Activated CD4-positive, alpha-beta T cell treated with anti-CD3 and anti-CD28 coated beads, Interleukin-2, amount 50 U/mL, for 48 hours (primary cell): ENCODE measurements at places on chromosomes 12 and 14.

DNA sequence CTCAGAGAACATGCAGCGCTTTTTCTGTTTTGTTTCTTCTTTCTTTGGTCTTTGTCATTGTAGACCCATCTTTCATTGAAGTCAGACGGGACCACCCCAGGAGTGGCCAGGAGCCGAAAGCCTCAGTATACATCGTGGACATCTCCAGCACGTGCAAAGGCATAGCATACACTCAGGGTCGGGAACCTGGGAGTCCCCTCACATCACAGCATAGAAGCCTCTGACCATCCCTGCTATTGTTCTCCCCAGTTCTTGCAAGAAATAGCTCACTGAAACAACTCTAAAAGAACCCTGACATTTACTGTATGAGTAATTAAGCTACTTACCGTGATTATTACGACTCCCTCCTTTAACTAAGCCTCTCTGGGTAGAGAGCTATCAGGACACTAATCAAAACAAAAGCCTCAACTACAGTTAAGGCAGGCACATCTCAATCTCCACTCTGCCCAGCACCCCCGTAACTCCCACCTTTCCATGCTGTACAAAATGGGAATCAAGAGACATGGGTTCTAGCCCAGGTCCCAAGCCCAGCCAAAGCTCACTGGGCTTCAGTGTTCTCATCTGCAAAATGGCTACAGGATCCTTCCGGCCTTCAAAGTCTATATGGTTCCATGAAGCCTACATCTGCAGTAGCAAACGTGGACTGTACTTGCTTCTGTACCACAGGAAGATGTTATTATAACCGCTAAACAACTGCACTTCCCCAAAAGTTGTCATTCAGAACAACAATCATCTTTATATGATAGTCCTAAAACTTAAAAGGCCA is 6.7 kb downstream of the CCDC88C start:
- no peak for DNase-seq

DNA sequence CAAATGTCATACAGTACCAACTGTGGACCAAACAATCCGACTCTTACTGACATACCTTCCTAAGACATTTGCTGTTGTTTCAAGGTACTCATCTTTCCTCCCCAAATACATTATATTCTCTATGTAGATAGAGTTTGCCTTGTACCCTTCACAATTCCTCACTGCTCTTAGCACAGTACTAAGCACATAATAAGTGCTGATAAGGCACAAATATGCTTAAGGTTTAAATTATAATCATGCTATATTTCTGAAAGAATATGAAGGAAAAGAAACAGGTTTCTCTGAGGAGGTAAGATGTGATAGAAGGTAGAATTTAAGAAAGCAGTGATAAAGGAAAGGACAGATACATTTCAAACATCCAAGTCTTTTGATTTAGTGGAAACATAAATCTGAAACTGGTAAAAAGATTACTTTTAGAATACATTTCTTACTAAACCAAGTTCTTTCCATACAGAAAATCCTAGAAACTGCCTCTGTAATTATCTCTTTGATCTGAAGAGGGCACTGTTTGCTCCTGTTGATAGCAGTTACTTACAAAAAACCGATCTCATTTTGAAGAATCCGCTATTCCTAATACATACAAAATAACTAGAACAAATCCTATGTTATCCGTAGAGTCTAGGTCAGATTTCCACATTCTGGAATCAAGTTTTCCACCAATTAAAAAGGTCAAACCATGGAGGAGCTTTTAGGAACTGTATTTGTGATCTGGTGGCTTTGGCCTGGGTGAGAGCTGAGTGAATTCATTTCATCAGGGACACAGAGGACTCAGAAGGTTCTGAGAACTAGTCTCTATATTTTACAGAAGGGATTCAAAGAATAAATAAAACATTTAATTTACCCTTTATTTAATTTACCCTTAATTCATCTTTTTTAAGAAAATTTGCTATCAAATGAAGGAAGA is 311.9 kb downstream of the DAD1 start:
- DNase-seq, result no peak

DNA sequence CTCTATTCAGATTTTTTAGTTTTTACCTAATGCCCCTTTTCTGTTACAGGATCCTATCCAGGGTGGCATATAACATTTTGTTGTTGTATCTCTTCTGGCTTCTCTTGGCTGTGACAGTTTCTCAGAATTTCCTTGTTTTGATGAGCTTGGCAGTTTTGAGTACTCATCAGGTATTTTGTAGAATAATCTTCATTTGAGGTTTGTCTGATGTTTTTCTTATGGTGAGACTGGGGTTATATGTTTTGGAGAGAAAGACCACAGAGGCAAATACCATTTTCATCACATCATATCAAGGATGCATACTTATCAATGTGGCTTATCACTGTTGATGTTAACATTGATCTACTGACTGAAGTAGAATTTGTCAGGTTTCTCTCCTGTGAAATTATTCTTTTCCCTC is 14.0 kb upstream of the LYZ start:
- no peak for DNase-seq

- no peak for DNase-seq
Measured at GRCh38 chr12:42729535-42729900, 140.0 kb upstream of the PRICKLE1 start.

- DNase-seq, result no peak
Measured at GRCh38 chr12:99029511-99030271, 384.6 kb downstream of the APAF1 start.

DNA sequence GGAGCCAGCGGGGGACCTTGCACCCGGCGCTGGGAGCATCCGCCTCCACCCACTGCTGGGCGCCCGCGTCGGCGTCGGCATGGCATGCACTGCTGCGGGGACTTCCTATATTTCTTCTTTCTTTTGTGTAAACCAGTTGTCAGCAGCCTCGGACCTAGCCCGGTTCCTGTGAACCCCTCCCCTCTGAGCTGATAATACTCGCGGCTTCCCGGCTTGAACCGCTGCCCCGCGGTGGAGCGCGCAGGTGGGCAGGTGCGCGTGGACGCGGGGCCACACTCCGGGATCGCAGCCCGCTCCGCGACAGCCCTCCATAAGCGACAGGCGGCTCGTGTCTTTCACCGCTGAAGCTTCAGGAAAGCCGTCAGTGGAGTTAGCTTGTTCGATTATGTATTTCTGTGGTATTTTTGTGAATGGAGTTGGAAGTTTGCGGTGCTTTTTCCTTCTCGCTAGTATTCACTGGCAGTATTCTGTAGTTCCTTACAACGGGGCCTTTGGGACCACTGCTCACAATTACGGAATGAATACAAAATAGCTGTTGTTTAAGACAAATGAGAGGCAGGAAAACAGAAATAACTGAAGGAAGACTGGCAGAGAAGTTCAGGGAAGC is 870 bp downstream of the BMAL2 start:
- DNase-seq, result peak; percentile 45

DNA sequence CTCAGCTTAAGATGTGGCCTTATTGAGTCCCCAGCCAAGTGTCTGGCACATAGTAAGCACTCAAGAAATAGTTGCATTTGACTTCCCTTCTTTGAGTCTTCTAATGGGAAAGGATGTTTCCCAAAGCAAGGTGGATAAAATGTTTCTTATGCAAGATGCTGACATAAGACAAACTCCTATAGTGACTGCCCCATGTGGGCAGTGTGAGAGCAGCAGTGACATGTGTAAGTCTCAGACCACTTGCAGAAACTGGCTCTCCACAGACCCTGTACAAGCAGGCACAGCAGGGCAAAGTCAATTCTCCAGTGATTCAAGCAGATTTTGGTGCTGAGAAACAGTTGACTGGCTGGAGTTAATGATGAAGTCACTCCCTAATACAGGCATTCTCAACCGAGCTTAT is 255.3 kb downstream of the ANO2 start:
- DNase-seq, result no peak

DNA sequence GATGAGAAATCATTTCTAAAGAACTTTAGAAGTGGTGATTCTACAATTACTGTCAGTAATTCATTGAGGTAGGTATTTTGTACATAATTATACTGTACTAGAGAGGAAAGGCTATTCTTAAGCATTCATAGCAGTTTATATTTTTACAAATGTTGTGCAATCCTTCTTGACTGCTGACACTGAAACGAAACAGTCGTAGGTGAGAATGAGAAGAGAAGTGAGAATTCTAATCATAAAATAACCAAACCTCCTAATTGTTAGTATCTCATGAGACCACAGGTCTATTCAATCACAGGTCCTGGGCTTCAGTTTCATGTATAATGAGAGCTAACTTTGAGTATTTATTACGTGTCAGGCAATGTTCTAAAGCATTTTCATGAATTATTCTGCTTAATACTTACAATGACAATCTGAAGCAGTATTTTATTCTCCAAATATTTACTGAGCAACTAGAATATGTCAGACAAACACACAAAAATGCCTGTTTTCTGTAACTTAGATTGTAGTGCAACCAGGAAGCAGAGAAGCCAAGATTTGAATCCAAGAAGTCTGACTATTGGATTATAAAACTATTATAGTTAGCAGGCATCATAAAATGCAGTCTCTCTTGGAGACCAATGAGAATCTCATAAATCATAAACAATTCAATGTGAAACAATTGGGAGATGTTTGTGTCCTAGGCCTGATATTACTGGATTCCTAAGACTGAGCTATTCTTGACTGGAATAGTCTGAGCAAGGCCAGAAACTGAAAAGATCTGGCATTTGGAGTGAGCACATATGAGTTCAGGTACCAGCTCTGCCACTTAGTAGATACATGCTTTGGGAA is 24.3 kb downstream of the RERG start:
- DNase-seq, result no peak

- DNase-seq, result no peak
Measured at GRCh38 chr12:26361964-26362363, 166.6 kb downstream of the SSPN start.

GRCh38 chr12:4286228-4286627 is 12.7 kb downstream of the CCND2 start:
- DNase-seq, result no peak

DNA sequence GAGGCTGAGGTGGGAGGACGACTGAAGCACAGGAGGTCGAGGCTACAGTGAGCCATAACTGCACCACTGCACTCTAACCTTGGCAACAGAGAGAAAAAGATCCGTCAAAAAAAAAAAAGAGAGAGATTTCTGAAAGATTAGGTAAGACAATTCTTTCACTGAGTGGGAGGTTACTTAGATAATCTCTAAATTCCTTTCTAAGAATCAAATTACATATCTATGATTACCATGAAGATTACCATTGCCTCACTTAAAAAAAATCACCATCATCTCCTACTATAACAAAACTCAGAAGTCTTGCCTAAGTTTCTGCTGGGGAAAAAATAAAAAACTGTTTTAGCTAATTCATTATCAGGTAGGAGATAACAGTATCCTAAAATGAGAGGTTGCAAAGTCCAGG is 366.7 kb downstream of the DUSP6 start:
- DNase-seq, result no peak

GRCh38 chr12:223841-224240 is 9.9 kb upstream of the SLC6A12 start:
- DNase-seq, result no peak

- DNase-seq, result peak; percentile 68
Measured at GRCh38 chr12:6062757-6063735, 61.4 kb downstream of the VWF start.

DNA sequence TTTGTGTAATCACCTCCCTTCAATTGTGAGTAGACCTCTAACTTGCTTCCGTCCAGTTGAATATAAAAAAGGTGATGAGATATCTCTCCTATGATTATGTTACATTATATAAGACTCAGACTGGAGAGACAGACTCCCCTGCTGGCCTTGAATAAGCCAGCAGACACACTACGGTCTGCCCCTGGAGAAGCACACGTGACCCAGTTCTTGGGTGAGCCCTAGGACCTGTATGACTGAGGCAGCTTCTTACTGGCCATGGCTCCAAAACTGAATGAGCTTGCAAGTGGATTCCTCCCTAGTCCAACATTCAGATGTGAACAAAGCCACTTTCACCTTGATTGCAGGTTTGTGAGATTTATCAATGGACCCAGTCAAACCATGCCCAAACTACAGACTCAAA is 427.9 kb upstream of the DCN start:
- no peak for DNase-seq

DNA sequence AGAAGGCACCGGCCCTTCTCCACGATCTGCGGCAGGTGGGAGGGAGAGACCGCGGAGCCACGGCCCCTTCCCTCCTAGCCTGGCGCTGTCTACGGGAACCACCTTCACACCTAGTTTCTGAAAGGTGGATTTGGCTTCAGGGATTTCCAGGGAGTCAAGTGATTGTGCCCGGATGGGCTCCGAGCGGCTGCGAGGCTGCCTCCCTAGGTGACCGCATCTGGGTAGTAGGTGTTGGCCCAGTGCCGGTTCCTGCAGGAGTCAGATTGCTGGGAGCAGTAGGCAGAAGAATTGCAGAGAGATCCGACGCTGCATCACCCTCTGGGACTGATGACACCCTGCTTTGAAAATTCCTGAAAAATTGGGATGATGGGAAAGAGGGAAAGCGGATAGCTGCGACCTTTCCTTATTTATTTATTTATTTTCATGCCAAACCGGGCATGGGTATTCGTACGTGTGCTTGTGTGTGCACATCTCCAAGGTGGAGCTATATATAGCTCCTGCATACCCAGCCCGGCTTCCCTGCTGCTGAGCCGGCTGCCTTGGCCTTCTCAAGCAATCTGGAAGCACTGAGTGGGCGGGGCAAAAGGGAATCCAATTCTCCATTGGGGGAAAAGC is 1.1 kb downstream of the CNTN1 start:
- no peak for DNase-seq

GRCh38 chr12:125549836-125550235 is 484.6 kb downstream of the AACS start:
- peak; percentile 3 for DNase-seq

DNA sequence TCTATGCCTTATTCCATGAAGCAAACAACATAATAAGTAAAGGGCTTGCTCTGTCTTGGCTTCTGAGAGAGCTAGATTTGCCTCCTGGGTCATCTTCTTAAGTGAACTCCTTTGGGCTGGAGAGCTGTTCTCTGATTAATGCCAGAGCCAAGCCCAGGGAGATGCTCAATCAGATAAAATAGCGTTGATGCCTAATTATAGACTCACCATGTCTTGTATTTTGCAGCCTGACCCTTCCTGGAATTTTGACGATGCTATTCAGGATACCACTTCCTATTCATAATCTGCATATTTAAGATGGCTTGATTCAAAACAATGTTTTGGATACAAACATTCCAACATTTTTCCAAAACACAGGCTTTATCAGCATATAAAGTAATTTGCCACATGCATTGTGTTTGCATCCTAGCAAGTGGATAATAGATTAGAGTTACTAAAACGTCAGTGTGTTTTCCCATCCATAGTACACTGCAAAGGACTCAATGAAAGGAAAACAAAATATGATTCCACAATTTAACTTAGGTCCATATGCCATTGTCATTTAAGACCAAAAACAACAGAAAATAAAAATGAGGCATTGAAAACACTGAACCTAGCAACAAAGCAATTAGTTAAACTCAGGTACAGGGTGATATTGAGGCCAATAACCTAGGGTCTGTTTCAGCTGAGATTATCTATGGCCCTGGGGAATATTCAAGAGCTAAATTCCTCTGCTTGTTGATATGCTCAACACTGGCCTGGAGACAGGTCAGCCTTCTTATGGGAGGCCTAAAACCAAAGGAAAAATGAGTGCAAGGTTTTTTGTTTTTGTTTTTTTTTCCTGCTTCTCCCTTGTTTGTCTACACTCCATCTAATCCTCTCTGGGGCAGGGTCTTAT is 184.2 kb upstream of the FOXN3 start:
- no peak for DNase-seq
